Activated T-cell treated with anti-CD3 and anti-CD28 coated beads, Interleukin-2, amount 50 U/mL, for 4 hours (primary cell): ENCODE measurements at places on chromosomes 12 and 14. TPM values are rescaled to one million over a fixed set of nuclear protein-coding genes. Genes with fewer than 3 reads are reported as not detected.

DNA sequence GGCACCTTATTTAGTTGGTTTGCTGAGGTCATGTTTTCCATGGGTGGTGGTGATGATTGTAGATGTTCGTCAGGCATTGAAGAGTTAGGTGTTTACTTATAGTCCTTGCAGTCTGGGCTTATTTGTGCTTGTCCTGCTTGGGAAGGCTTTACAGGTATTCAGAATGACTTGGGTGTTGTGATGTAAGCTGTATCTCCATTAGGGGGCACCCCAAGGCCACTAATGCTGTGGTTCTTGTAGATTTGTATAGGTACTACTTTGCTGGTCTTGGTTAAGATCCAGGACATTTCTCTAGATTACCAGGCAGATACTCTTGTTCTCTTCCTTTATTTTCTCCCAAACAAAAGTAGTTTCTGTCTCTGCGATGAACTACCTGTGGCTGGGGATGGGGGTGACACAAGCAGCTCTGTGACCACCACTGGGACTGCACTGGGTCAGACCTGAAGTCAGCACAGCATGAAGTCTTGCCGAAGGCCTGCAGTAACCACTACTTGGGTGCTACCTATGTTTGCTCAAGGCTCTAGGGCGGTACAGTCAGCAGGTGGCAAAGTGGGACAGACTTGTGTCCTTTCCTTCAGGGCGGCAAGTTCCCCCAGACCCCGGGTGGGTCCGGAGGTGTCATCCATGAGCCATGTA, 35.8 kb upstream of the FBXO33 start:
- no peak for DNase-seq

DNA sequence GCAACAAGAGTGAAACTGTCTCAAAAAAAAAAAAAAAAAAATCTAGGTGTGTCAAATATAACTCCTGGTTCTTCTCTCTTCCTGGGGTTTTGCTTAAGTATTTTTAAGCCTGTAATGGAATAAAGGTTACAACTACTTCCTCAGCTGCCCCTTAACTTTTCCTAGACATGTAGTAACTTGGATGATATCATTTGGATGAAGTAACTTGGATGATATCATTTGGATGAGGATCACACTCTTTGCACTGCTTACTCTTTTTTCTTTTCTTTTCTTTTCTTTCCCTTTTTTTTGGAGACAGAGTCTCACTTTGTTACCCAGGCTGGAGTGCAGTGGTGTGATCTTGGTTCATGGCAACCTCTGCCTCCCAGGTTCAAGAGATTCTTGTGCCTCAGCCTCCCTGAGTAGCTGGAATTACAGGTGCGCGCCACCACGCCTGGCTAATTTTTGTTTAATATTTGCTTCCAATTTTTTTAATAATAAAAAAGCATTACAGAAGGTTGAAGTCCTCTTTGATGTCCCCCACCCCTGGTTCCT, 775 bp upstream of the FAM186A start:
- DNase-seq: no peak

The RNASE7 gene
- total RNA-seq: not detected

The SLC38A1 gene
- total RNA-seq: 257 TPM

- no peak for DNase-seq
These were observed 24.5 kb upstream of the OVCH1 start for GRCh38 chr12:29521951-29522350.

- DNase-seq: no peak
These were observed 176.3 kb upstream of the ARID2 start for GRCh38 chr12:45553204-45553603.

The INHBC gene
- total RNA-seq: 0.14 TPM

GRCh38 chr14:102541771-102542170, 32.2 kb upstream of the ANKRD9 start:
- DNase-seq: no peak

DNA sequence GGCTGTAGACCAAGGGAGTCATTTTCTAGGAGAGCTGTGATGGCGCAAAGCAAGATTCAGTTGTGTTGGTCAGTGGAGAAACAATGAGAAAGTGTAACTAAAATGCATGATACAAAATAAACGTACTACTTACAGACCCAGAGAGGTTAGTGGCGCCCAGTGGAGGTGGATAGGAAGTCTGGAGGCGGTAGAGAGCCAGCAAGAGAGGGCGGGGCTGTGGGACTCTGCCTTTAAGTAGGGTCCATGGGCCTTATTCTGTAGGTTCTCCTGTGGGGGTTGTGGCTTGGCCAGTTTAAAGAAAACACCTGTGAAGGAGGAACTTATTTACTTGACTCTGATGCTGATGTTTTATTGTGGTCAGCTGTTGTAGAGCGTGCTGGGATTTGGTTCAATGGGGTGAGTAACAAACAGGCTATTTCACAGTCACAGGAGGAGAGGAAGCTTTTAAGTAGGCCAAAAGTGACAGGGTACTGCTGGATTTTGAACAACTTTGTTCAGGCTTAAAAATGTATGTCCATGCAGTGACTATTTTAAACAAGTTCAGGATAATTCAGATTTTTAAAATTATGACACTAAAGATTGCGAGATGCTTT, 1097.7 kb downstream of the TMTC2 start:
- no peak for DNase-seq

- no peak for DNase-seq
These were observed 13.1 kb upstream of the DAAM1 start for GRCh38 chr14:59175404-59175803.

The KRT78 gene
- total RNA-seq: not detected

GRCh38 chr12:87720967-87721366, 308.2 kb downstream of the C12orf50 start:
- no peak for DNase-seq

GRCh38 chr12:56118688-56119357, 757 bp downstream of the ZC3H10 start:
- no peak for DNase-seq

DNA sequence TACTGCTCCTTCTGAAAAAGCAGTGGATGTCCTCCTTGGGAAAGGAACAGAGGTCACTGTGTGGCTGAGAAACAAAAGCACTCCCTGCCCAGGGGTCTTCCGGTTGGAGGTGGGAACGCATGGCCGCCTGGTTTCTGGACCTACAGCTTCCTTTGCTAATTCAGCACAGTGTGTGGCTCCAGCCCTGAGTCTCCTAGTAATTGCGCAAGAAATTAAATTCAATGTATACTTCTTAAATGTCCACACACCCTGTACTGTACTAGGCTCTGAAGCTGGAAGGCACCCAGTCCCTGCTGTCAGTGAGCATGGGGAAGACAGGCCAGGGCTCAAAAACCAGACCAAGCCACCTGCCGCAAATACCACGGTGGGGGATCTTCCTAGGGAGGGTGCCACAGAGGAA, 13.4 kb downstream of the SLC24A4 start:
- no peak for DNase-seq

DNA sequence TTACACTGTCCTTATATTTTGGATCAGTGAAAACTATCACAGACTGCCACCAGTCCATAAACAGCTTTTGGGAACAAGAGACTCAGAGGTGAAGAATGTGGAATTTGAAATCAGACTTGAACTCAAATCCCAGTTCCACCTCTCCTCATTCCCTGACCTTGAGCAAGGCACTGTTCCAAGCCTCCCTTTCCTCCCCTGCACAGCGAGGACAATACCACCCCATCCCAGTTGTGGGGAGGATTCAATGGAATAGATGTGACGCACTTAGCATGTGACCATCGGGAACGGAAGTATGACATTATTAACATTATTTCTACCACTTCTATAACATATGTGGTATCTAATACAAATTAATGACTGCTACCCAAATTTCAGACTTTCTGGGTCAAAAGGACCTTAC, 63.5 kb downstream of the DPF3 start:
- no peak for DNase-seq

The IQSEC3 gene
- 0.46 TPM for total RNA-seq

DNA sequence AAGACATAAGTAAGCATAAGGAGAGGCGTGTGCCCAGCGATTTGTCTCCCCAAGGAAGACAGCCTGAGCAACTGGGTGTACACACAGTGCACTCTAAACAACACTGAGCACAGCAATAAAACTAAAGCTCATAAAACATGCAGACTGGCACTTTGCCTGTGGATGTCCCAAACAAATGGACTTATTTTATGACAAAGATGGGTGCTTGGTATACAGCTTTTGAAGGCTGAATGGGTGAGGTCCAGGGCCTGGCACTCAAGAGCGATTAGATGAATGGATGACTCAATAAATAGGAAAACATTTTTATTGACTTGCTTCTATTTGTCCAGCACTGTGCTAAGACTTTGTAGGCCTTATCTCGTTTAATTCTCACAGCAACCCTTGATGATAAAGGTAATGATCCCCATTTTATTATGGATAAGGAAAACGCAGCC, 28.5 kb downstream of the LGMN start:
- DNase-seq: no peak

The DPPA3 gene
- not detected for total RNA-seq

GRCh38 chr12:109722022-109722720, 8.5 kb downstream of the FAM222A start:
- DNase-seq: no peak

- no peak for DNase-seq
These were observed 135.5 kb downstream of the DPF3 start for GRCh38 chr14:72758420-72758819.

The IL31 gene
- total RNA-seq: 5.3 TPM

DNA sequence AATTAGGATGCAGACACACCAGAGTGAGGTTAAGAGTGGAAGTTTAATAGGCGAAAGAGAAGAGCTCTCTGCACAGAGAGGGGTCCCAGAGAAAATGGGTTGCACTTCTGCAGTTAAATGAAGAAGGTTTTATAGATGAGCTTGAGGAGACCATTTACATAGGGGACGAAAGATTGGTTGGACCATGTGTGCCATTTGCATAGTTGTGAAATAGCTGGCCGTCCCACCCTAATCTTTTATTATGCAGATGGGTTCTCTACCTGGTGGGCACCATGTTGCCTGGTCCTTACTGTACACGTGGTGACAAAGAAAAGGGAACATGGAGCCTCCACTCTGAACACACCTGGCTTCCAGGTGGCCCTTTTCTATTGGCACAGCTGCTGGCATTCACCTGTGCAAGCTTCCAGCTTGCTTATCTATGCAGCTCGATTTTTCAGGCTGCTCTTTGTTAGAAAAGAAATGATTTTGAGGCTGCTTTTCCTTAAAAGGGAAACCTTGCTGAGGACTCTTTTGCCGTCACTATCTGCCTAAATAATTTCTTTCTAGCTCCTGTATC, 67.1 kb upstream of the SRSF5 start:
- no peak for DNase-seq

DNA sequence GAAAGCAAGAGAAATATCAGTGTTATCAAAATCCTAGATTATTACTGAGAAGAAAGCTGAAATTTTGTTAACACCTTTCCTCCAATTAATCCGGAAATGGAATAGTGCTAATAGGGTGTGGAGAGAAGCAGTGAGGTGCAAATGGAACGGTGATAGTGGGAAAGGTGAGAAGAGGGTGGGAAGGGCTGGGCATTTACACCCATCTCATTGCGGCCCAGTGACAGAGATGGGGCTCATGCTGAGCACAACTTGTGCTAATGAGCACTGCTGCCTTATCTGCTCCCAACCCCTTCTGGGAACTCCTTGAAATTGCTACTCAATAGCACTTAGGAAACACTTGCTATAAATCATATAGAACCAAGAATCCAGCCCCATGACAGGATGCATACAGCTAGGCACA, 94.4 kb downstream of the PTPRR start:
- DNase-seq: no peak

DNA sequence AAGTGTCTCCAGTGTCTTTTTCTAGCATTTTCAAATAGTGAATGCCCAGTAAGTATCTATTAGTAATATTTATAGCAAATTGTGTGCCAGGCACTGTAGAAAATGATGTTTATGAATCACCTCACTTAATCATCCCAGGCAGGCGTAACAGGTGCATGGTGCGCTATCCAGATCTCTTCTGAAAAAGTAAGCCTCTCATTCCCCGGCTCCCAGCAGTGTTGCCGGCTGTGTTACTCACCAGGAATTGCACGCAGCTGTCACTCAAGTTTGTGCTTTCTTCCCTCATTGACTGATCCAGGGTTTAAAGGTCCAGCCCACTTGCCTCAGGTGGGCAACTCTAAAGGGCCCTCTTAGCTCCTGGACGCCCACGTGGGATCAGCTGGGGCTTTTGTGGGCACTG, 173.8 kb upstream of the RASSF8 start:
- no peak for DNase-seq

- DNase-seq: no peak
These were observed 349.5 kb upstream of the RGS6 start for GRCh38 chr14:71582705-71583104.

The KRT6C gene
- total RNA-seq: not detected

The IAPP gene
- not detected for total RNA-seq

DNA sequence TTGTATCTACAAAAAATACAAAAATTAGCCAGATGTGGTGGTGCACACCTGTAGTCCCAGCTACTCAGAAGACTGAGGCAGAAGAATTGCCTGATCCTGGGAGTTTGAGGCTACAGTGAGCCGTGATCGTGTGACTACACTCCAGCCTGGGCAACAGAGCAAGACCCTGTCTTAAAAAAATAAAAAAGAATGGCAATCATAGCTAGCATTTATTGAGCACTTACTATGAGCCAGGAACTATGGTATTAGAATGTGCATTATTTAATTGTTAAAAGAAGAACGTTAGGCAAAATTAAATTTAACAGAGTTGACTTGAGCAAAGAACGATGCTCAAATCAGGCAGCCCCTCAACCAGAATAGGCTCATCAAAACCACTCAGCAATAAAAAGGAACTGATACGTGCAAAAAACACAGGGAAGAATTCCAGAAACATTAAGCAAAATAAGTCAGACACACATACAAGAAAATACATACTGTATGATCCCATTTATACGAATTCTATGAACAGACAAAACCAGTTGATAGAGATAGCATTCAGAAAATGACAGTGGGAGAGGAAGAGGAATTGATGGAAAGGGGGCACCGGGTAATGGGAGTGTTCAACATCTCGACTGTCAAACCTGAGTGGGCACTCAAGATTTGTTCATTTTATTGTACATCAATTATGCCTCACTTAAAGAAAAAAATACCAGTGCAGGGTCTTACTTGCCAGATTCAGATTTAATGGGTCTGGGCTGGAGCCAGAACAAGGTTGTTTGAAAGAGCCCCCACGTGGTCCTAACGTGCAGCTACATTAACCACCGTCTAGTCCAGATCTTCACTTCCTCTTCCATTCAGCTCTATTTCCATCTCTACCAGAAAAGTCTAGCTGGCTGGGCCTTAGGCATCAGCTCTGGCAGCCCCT, 8.0 kb downstream of the SCNN1A start:
- DNase-seq: peak; percentile 44

DNA sequence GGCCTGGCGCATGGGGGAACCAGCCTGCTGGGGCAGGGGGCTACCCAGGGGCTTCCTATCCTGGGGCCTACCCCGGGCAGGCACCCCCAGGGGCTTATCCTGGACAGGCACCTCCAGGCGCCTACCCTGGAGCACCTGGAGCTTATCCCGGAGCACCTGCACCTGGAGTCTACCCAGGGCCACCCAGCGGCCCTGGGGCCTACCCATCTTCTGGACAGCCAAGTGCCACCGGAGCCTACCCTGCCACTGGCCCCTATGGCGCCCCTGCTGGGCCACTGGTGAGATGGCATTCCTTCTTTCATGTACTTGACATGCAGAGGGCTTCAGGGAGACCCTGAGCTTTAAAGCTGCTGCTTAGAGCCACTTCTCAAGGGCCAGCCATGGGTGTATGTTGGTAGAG, 9.0 kb downstream of the LGALS3 start:
- DNase-seq: no peak

The ALDH1L2 gene
- total RNA-seq: 0.29 TPM

The TAS2R7 gene
- total RNA-seq: not detected

- DNase-seq: no peak
These were observed 481 bp downstream of the REC8 start for GRCh38 chr14:24172261-24172860.

- DNase-seq: no peak
These were observed 550 bp upstream of the NUP107 start for GRCh38 chr12:68686262-68686594.
